ENCODE measurements at places on chromosomes 7 and 10. TPM values are rescaled to one million over a fixed set of nuclear protein-coding genes. Genes with fewer than 3 reads are reported as not detected.

DNA sequence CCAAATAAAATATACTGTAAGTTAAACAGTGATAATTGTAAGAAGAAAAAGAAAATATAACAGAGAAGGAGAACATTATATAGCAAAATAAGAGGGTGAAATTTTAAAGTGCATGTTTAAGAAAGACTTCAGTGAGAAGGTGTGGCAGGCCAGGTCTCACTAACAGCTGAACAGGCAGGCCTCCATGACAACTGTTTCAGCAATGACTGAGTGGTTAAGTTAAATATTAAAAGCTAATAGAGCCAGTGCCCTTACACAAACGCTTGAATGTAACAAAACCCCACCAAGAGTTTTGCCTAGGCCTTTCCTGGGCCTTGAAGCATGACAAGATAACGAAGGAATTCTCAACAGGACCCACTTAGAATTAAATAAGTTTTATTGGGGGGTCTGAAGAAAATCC, 32.6 kb downstream of the CFAP43 start:
- peaks cover 2% of the 10 kb centered on the region for H3K36me3 ChIP-seq
- H3K27ac ChIP-seq = no peak overlapping the region
- DNase-seq = no peak
- peaks cover 6% of the 10 kb centered on the region for H3K27me3 ChIP-seq

DNA sequence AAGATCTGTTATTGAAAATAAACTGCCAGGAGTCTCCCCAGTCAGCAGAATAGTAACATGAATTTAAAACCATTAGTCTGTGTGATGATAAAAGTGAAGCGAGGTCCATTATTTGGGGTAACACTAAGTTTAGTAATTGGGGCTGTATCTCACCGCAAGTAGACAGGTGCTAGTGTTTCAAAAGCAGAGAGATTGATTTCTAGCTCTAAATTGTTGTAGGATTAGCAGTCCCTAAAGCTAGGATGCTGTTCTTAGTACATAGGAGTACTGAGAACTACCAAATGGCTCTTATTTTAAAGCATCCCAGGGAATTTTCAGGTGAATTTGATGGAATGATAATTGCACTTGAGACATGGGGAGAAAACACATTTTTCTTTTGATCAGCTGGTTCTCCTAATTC, 70.5 kb downstream of the CPED1 start:
- H3K4me1 ChIP-seq = peaks cover 1% of the 10 kb centered on the region
- no peak overlapping the region for H3K4me3 ChIP-seq
- H3K27me3 ChIP-seq = no peaks in the 10 kb centered on the region

- H3K4me3 ChIP-seq = no peak overlapping the region
- no peaks in the 10 kb centered on the region for H3K27me3 ChIP-seq
These were observed 166.4 kb downstream of the C7orf25 start for GRCh38 chr7:42745357-42746059.

GRCh38 chr10:96967847-96968246, 135.7 kb downstream of the LCOR start:
- H3K27me3 ChIP-seq = no peaks in the 10 kb centered on the region
- no peak overlapping the region for H3K27ac ChIP-seq
- H3K4me3 ChIP-seq = no peak overlapping the region
- peaks cover 12% of the 10 kb centered on the region for H3K36me3 ChIP-seq

GRCh38 chr10:90096196-90096595, 394.8 kb downstream of the KIF20B start:
- H3K4me3 ChIP-seq = no peak overlapping the region
- H3K36me3 ChIP-seq = no peaks in the 10 kb centered on the region
- H3K4me1 ChIP-seq = peaks cover 4% of the 10 kb centered on the region
- no peak for DNase-seq
- H3K27ac ChIP-seq = no peak overlapping the region

Gene BZW2
- total RNA-seq = 73.9 TPM

GRCh38 chr7:48251766-48252165, 80.5 kb downstream of the ABCA13 start:
- no peaks in the 10 kb centered on the region for H3K27me3 ChIP-seq
- peaks cover 44% of the 10 kb centered on the region for H3K4me1 ChIP-seq
- H3K27ac ChIP-seq = no peak overlapping the region
- H3K4me3 ChIP-seq = no peak overlapping the region

- DNase-seq = peak; percentile 31
- no peaks in the 10 kb centered on the region for H3K27me3 ChIP-seq
- no peak overlapping the region for H3K27ac ChIP-seq
- H3K4me1 ChIP-seq = no peaks in the 10 kb centered on the region
- peaks cover 8% of the 10 kb centered on the region for H3K36me3 ChIP-seq
These were observed 191.4 kb downstream of the EBF3 start for GRCh38 chr10:129772468-129773358.

DNA sequence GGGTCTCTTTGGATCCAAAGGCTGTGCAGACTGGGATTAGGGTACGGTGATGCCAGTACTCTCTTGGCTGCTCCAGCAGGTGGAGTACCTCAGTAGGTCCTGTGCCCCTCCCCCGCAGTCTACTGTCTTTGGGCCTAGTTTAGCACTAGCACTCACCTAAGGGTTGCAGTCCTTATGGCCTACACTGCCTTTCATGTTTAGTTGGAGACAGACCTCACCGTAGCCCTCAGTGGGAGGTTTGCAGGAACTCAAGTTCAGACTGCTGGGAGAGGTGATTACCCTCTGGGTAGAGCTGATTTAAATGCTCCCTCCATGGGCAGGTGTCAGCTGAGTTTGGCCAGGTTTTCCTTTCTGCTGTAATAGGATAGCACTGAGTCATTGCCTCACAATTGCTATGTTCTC, 210.8 kb upstream of the TMEM196 start:
- H3K27me3 ChIP-seq = no peaks in the 10 kb centered on the region
- H3K4me1 ChIP-seq = no peaks in the 10 kb centered on the region
- no peak for DNase-seq
- peaks cover 1% of the 10 kb centered on the region for H3K36me3 ChIP-seq
- H3K27ac ChIP-seq = no peak overlapping the region
- H3K4me3 ChIP-seq = no peak overlapping the region

Gene CYP26C1
- total RNA-seq = 0.44 TPM

Gene DENND2A
- 38.0 TPM for total RNA-seq

GRCh38 chr7:155483245-155483644, 25.3 kb downstream of the EN2 start:
- H3K4me1 ChIP-seq = peaks cover 2% of the 10 kb centered on the region
- no peak overlapping the region for H3K27ac ChIP-seq
- H3K36me3 ChIP-seq = no peaks in the 10 kb centered on the region
- peaks cover 68% of the 10 kb centered on the region for H3K27me3 ChIP-seq

Gene CABCOCO1
- total RNA-seq = 2.5 TPM

DNA sequence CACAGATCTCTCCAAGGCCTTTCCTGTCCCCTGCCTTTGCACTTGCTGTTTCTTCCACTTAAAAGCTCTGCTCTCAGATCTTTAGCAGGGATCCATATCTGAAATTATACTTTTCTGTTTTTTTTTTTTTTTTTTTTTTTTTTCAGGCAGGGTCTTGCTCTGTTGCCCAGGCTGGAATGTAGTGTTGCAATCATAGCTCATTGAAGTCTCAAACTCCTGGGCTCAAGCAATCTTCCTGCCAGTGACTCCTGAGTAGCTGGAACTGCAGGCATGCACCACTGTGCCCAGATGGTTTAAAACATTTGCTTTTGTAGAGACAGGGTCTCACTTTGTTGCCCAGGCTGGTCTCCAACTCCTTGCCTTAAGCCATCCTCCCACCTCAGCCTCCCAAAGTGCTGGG, 5.0 kb upstream of the TSPAN15 start:
- H3K4me1 ChIP-seq = peaks cover 4% of the 10 kb centered on the region
- H3K27ac ChIP-seq = no peak overlapping the region
- H3K36me3 ChIP-seq = no peaks in the 10 kb centered on the region
- no peak for DNase-seq
- no peak overlapping the region for H3K4me3 ChIP-seq

Gene DRGX
- not detected for total RNA-seq

GRCh38 chr10:26543567-26544306, 105.6 kb downstream of the APBB1IP start:
- no peaks in the 10 kb centered on the region for H3K27me3 ChIP-seq
- no peak for DNase-seq
- H3K27ac ChIP-seq = no peak overlapping the region
- no peaks in the 10 kb centered on the region for H3K36me3 ChIP-seq
- H3K4me3 ChIP-seq = no peak overlapping the region

Gene FFAR4
- total RNA-seq = not detected

DNA sequence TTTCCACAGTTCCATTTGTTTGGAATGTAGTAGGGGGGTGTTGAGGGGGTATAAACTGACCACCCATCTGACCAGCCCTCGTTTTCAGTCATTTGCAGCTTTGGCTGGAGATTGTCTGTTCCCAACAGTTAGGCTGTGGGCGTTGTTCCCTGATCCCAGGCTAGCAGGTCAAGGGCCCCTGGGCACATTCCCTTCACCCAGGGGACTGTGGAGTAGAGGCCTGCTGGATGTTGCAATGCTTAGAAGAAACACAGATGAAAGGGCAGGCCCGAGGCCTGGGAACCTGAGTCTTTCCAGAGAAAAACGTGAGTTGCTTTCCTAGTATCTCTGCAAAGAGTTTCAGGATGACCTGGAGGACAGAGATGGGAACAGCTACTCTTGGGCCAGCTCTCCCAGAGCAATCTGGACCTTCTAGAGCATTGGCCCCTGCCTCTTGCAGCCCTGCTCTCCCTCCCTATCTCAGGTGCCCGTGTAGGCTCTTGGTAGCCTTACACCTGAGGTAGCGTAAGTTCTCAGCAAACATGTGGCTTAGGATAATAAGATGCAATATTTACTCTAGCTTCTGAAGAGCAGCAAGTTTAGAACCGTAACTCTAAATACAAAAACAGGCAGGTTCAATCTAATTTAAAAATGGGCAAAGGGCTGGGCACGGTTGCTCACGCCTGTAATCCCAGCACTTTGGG, 99.4 kb upstream of the EFCAB10 start:
- H3K27me3 ChIP-seq = no peaks in the 10 kb centered on the region
- H3K4me1 ChIP-seq = no peaks in the 10 kb centered on the region
- no peak for DNase-seq
- H3K27ac ChIP-seq = no peak overlapping the region
- no peak overlapping the region for H3K4me3 ChIP-seq
- H3K36me3 ChIP-seq = no peaks in the 10 kb centered on the region

Gene TSPAN15
- total RNA-seq = 20.9 TPM

DNA sequence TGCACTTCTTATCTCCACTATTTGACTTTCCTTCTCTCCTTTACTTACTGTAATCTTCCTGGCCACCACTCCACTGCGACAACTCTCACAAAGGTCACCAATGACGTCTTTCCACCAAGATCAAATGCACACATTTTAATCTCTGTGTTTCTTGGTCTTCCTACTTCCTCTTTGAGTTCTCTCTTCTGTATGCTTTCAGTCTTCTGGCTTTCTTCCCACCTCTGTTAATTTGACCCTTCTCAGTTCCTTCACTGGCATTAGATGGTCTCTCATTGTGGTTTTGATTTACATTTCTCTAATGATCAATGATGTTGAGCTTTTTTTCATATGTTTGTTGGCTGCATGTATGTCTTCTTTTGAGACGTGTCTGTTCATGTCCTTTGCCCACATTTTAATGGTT, 31.9 kb downstream of the FAM107B start:
- no peak overlapping the region for H3K27ac ChIP-seq
- H3K27me3 ChIP-seq = no peaks in the 10 kb centered on the region
- H3K4me1 ChIP-seq = peaks cover under 1% of the 10 kb centered on the region
- H3K4me3 ChIP-seq = no peak overlapping the region

DNA sequence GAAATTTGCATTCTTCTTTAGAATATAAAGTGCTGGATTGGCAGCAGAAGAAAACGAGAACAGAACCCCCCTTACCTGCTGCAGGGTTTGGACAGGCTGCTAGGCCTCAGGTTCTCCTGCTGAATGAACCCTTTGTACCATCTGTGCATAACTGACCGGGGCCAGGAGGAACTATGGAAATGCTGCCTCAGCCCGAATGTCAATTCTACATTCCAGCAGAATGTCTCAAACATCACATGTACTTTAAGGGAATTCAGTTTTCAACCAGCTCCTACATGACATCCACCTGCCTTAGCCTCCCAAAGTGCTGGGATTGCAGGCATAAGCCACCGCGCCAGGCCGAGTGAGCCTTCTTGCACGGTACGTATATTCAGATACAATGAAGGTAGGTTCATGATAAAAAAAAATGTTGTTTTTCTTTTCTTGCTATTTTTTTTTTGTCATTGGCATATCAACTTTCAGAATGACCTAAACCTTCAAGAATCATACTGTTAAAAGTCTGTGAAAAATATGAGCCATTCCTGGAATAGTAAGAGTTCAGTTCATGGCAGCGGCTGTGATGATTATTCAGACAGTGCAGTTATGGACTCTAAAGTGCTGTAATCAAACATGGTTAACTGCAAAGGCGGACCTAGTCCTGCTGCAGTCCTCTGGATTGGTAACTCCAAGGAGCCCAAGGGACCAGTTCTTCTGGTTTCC, 84.4 kb upstream of the TNS3 start:
- no peaks in the 10 kb centered on the region for H3K27me3 ChIP-seq
- no peaks in the 10 kb centered on the region for H3K36me3 ChIP-seq
- peaks cover 43% of the 10 kb centered on the region for H3K4me1 ChIP-seq
- H3K27ac ChIP-seq = peak overlapping the region; percentile 52
- H3K4me3 ChIP-seq = no peak overlapping the region
- DNase-seq = no peak

GRCh38 chr7:99128076-99128950, 15.6 kb downstream of the SMURF1 start:
- no peak overlapping the region for H3K4me3 ChIP-seq
- H3K36me3 ChIP-seq = no peaks in the 10 kb centered on the region
- DNase-seq = no peak

DNA sequence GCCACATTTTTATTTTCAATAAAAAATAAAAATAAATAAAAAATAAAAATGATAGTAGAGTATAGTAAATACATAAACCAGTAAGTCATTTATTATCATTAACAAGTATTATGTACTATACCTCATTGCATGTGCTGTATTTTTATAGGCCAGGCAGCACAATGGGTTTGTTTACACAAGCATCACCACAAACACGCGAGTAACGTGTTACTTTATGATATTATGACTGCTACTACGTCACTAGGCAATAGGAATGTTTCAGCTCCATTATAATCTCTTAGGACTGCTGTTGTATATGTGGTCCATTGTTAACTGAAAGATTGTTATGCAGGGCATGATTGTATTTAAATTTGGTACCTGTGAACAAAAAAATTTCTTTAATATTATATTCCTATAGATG, 20.8 kb upstream of the SDHAF3 start:
- no peaks in the 10 kb centered on the region for H3K36me3 ChIP-seq
- no peak overlapping the region for H3K27ac ChIP-seq
- H3K27me3 ChIP-seq = peaks cover 28% of the 10 kb centered on the region
- H3K4me3 ChIP-seq = no peak overlapping the region
- peaks cover 5% of the 10 kb centered on the region for H3K4me1 ChIP-seq
- no peak for DNase-seq

Gene TAS2R4
- 3.5 TPM for total RNA-seq

All from mesothelial cell of epicardium (in vitro differentiated cells).